ENCODE measurements at places on chromosomes 2 and 18.

DNA sequence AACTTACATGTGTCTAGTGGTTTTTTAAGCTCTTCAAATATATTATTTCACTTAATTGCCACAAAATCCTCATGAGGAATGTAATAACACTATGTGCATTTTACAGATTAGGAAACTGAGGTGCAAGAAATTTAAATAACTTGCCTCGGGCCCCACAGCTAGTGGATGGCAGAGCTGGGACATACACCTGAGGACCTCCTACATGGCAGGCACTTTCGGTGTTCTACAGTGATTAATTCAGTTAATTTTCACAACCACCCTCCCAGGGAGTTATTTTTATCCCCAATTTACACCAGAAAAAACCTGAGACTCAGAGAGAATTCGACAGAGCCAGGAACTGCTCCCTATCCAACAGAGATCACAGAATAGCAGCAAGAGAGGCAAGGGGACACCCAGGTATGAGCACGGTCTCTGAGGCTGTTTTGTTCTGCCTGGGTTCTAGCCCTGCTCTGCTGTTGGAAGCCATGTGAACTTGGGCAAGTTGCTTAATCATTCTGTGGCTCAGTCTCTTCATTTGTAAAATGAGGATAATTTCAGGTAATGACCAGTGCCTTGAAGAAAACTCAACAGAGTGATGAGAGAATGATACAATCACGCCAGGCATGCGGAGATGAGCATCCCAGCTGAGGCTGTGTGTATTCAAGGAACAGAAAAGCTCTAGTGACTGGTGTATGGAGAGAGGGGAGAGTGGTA lies 82.3 kb downstream of the MYCN start:
- no peak for DNase-seq

DNA sequence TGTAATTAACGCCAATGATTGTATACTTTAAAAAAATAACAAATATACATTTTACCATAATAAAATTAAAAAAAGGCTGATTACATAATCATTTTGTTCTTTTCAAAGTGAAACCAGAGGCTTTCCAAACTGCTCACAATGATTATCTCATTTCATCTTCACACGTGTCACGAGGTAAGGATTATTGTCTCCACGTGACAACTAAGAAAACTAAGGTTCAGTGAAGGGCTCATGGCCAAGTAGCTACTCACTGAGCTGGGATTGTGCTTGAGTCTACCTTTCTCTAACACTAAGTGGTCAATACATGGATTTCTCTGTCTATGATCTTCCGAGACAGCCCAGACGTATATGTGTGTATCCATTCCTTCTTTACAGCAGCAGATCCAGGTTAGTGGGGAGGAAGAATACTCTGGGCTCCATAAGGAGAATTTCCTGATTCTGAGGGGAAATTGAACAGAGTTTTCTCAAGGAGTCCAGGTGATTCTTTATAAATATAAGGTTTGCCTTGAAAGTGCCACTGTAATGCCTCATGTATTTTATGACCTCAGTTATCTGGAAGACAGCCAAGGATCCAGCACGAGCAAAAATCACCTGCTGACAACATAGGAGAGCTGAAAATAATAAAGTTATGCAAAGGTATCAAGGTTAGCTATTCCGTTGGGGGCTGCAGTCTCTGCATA lies 25.6 kb upstream of the ACSL3 start:
- DNase-seq = peak; percentile 57

DNA sequence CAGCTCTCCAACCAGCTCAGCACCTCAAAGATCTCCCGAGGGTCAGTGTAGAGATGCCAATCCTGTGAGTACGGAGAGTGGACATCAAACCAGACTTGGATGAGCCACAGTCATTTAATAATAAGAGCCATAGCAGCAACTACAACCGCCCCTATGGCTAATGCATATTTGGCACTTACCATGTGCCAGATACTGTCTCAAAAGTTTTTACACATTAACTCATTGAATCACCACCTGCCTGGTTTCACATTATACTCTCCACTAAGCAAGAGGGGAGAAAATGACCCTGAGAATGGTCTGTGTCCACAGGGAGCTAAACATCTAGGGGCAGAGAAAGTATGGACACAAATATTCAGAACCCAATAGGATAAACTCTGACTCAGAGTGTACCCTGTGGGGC lies 2.6 kb downstream of the CNPPD1 start:
- DNase-seq = peak; percentile 65

GRCh38 chr2:215601990-215602721 lies 166.3 kb upstream of the FN1 start:
- no peak for DNase-seq

DNA sequence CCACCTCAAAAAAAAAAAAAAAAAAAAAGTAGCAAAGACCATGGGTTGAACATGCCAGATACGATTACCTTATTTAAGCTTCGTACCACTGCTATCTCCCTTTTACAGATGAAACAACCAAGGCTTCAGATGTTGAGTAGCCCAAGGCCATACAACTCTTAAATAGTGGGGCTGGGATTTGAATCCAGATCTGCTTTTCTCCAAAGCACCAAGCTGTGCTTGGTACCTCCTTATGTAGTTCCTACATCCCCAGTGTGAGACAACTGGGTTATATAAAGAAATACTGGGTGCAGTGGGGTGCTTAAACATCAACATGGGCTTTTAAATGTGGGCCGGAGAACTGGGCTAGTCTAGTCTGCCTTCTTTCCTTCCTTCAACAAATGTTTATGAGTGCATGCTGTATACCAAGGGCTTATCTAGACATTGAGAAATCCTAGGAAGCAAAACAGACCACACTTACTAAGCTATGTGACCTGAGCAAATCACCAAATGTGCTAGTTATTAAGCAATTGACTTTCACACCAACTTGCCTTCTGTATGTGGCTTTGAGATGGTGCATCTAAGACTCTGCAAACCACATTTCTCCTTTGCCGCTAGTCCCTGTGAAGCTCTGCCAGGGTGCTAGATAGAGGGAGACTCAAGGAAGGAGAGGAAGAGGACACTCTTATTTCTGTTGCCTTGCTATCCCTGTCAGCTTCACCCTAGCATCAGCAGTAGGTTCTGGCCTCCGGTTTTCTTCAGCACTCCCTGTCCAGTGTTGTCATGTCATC lies 206.8 kb upstream of the FBXO11 start:
- DNase-seq = peak; percentile 78

DNA sequence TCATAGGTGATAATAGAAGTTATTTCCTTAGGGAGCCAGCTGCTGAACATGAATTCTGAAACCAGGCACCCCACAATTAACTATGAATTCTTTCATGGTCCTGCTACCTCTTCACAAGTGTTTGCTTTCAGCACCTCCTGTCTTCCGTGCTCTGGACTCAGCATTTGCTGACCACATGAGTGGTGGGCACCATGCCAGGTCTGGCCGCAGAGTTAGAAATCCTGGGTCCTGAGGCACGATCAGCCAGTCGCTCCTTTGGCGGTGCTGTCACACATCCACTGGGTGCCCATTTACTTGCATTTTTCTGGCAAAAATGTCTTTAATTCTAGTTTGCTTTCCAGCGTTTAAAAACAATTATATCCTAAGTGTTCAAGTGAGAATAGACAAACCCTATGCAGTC lies 196.4 kb upstream of the PXDN start:
- DNase-seq = peak; percentile 29

- peak; percentile 88 for DNase-seq
Observed at GRCh38 chr2:28004086-28004485, 113.6 kb downstream of the BABAM2 start.

- peak; percentile 95 for DNase-seq
Observed at GRCh38 chr2:151043484-151043883, 218.2 kb downstream of the RBM43 start.

GRCh38 chr2:1864301-1864980 lies 120.1 kb upstream of the PXDN start:
- no peak for DNase-seq

- no peak for DNase-seq
Observed at GRCh38 chr2:203436496-203436895, 98.6 kb downstream of the RAPH1 start.

GRCh38 chr2:41460661-41461060 lies 587.2 kb upstream of the PKDCC start:
- DNase-seq = no peak

- DNase-seq = no peak
Observed at GRCh38 chr2:230852113-230852512, 12.6 kb upstream of the ITM2C start.

GRCh38 chr2:16185801-16186272 lies 245.5 kb downstream of the MYCN start:
- DNase-seq = no peak

GRCh38 chr2:179830043-179830787 lies 31.2 kb downstream of the ZNF385B start:
- no peak for DNase-seq

- DNase-seq = peak; percentile 64
Observed at GRCh38 chr2:211270257-211270656, 713.9 kb downstream of the CPS1 start.

GRCh38 chr18:37613253-37613565 lies 47.6 kb upstream of the CELF4 start:
- DNase-seq = no peak

DNA sequence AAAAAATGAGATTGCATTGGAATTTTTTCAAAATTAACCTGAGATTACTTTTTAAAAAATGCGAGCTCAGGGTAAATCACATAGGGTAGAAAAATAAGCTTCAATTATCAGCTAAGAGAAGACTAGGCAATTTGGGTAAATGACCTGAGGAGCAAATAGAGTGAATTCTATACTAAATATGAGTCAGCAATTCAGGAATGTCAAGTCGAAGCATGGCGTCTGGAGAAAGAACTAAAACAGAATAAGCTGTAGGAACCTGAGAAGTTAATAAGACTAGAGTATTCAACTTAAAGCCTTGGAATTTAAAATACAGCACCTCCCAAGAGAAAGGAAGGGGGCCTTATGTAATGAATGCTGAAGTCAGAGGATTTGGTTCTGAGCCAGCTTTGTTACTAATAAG lies 487.0 kb downstream of the SUCLG1 start:
- DNase-seq = peak; percentile 2

DNA sequence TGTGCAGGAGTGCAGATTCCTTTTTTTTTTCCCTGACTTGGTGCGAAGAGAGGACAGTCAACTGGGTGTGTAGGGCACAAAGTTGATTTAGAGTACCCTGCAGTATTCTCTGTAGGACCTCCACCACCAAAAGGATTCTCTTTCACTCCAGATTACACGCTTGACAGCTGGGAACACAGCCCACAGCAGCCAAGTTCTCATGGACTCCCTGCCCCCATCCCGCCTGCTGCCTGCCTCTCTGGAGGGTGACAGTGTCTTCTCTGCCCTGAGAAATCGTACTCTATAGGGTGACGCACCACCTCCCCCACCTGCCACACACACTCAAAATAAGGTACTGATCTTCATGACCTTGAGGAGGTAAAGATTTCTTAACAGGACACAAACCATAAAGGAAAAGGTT lies 26.6 kb upstream of the IHH start:
- no peak for DNase-seq

DNA sequence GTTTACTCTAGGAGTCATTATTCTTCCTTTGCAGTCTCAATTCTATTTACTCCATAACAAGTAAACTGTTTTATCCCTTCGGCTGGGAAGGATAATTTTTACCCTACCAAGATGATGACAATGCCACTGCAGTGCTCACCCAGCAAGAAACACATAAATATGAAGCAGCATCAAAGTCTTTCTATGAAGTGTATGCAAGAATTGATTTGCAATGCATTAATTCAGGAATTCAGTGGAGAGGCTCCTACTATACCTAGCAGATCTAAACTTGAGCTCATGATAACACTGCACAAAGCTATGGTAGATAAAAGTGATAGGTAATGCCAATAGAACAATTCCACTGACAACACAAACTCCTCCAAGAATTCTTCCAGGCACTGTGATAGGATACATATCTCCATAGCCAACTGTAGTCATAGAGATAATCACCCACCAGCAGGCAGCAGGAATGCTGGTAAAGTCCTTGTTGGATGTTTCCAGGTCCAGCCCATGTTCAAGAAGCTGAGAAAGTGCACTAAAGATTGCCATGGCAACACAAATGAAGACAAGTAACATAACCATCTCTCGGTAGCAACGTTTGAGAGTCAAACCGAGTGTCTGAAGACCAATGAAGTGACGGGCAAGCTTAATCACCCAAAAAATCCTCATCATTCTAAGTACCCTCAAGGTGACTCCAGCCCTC lies 49.9 kb downstream of the KCNG3 start:
- no peak for DNase-seq

DNA sequence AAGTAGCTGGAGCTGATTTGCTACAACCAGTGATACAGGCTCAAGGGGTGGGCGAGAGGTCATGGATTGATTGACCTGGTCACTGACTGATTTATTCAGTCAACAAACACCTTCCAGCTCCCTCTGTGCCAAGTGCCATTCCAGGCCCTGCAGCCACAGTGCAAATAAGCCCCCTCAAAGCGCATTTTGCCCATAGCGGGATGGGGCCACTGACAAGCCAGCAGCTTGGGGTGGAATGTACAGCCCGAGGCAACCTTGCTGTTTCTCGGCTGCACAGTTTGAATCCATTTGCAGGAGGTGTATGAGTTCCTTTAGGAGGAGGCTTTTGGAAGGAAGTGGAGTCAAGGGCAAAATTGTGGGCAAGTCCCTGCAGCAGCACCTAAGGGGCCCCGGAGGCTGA lies 235.2 kb downstream of the TPGS2 start:
- no peak for DNase-seq

DNA sequence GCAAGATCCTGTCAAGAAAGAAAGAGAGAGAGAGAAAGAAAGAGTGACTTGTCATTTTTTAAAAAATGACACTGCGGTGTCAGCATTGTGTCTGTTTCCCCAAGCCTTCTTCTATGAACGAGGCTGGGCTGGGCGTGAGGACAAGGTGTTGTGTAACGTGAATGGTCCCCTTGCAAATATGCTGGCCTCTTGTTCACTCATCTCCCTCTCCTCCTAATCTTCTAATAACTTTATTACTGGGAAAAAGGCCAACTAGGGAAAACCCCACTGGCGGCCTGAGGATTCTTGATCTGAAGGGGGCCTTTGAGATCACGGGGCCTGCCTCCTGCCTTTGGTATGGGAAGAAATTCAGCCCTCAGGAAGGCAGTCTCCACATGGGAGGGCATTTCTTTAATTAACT lies 163.1 kb downstream of the MIB1 start:
- DNase-seq = no peak

DNA sequence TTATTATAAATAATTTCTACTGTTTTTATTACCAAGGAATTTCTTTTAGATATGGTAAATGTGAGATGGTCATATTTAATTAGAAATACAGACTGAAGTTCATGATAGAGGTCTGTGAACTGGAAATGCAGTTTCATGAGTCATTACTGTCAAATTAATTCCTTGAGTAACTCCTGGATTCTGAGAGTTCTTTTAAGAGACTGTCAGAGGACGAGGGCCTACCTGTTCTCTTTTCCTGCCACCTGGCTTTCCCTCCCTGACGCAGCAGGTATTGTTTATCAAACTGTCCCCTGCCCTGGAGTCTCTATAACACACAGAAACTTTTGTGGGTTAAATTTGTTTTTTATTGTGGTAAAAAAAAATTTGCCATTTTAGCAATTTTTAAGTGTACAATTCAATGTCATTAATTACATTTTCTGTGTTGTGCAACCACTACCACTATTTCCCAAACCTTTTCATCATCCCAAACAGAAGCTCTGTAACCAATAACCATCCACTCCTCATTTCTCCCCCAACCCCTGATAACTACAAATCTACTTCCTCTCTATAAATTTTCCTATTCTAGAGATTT lies 142.6 kb downstream of the DIS3L2 start:
- DNase-seq = peak; percentile 74

- DNase-seq = no peak
Observed at GRCh38 chr18:42287047-42287446, 332.0 kb downstream of the PIK3C3 start.

Measured in renal cortical epithelial cell (primary cell).